ENCODE measurements at places on chromosomes 7 and 10.

- DNase-seq = no peak
These were observed 66.4 kb upstream of the DDC start for GRCh38 chr7:50631639-50632038.

GRCh38 chr10:104650072-104650471, 9.0 kb downstream of the SORCS3 start:
- DNase-seq = no peak

GRCh38 chr7:13069841-13070240, 382.4 kb downstream of the ARL4A start:
- no peak for DNase-seq

- peak; percentile 8 for DNase-seq
These were observed 59.2 kb upstream of the OIT3 start for GRCh38 chr10:72834183-72834825.

- DNase-seq = no peak
These were observed 69.0 kb downstream of the AHR start for GRCh38 chr7:17367502-17367901.

DNA sequence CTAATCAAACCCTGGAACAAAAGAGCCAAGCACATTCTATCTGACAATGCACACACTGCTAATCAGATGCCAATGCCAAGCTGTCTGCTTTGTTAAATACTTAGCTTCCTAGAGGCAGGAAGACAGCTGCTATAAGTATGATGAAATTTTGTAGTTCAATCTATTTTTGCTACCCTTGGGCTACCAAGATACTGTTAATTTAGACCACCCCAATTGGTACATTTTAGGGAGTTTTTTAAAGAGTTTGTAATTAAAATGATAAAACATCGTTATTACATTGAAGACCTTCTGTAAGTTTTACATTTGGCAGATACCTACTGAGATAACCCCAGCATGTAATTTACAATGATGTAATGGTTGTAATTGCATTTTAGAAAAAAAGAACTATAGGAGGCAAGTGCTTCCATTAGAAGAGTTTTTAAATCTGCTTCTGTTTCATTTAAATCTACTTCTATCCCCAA, 268.5 kb downstream of the ADK start:
- no peak for DNase-seq

DNA sequence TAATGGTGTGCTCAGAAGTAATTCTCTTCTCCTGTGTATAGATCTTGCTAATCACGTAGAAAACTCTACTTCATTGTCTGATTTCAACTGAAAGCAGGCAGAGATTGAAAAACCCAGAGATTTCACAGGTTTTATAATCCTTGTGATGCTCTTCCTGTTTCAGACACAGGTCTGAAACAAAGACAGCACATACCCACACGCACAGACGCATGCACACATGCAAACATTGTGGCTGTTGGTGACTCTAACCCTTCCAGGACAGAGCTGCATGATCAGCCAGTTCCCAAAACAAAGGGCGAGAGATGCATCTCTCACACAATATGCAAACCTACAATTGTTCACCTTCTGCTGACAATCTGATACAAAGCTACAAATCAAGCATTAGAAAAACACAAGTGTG, 11.1 kb upstream of the TFEC start:
- DNase-seq = no peak

DNA sequence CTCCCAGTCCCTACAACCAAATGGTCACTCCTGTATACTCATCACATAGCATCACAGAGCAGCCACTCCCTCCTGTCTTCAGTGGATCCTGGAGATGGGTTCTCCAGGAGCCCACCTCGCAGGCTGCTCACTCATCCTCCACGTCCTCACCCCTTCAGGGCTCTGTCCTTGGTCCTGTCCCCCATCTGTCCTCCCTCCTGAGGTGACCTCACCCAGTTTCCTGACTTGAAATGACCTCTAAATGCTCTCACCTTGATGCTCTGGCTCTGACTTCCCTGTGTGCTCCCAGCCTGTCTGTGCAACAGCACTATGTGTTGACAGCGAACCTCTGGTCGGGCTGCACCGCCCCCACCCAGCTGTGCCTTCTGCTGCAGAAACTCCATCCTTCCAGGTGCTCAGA, 2.1 kb upstream of the PPP2R2D start:
- DNase-seq = no peak

- DNase-seq = no peak
These were observed 31.5 kb downstream of the CREB3L2 start for GRCh38 chr7:137970253-137970975.

DNA sequence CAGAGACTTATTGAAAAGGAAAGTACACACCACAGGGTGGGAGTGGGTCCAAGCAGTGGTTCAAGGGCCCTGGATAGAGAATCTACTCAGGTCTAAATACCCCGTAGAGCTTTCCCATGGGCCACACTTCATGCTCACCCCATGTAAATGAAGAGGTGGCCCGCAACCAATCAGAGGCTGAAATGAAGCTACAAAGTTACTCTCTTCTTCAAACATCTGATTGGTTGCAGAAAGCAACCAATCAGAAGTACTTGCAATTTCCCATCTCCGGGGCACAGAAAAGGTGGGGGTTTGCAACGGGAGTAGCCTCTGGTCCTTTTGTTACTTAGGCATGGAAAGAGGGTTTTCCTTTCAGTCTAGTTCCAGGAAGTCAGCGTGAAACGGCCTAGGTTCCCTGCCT, 15.2 kb upstream of the GALNTL5 start:
- DNase-seq = no peak

- DNase-seq = no peak
These were observed 41.8 kb downstream of the ZCCHC24 start for GRCh38 chr10:79403441-79404230.

DNA sequence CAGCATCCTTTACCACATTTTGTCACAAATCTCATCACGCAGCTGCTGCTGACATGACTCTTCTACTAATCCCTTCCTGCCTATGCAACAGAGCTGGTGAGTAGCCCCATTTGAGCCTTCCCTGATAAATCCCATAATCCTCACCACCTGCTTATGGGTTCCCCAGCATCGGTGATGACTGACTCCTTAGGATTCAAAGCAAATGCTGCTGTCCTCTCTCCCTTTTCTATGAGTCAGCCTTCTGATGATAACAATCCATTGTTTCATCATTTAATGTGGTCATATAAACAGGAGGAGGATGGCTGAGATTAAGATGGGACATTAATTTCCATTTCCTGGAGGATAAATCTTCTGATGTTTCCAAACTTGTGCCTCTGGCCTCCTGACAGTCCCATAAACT, 73.4 kb downstream of the SORCS1 start:
- DNase-seq = no peak

DNA sequence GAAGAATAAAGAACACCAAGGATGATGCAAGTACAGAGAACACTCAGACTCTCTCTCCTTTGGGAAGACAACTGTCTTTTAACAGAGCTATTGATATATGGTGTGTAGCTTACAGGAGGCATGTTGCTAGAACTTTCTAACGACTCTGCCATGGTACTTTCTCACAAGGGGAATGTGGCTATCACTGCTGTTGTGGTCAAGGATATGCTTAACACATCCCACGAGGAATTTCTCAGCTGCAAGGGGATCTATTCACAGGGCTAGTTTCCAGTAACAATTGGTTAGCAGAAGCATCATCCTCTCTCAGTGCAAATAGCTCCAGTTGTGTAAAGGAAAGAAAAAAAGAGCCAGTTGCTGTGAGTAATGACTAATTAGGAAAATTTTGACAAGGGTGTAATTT, 826.0 kb downstream of the SORCS1 start:
- DNase-seq = no peak

GRCh38 chr10:114634609-114634979, 23.5 kb downstream of the ABLIM1 start:
- no peak for DNase-seq

DNA sequence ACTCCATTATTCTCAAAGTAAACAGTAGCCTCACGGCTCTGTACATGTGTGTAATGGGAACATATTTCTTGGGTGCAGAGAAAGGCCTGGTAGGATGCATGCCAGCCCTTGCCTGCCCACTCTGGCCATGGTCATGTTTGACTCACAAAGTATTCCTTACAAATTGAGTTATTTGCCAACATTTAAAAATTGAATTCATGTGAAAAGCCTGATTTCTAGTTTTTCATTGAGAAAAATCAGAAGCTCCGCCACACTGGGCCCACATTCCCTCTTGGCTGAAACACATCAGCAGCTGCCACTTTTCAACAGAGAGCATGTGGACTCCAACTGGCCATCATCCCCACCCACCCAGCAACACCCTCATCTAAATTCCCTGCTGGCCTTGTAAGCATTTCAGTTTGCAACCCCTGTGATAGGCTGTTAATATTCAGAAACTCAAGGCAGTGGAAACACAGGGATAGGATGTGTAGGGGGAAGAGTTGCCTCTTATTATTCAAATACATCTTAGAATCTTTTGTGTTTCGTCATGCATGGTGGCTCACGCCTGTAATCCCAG, 40.9 kb downstream of the CDH23 start:
- no peak for DNase-seq

DNA sequence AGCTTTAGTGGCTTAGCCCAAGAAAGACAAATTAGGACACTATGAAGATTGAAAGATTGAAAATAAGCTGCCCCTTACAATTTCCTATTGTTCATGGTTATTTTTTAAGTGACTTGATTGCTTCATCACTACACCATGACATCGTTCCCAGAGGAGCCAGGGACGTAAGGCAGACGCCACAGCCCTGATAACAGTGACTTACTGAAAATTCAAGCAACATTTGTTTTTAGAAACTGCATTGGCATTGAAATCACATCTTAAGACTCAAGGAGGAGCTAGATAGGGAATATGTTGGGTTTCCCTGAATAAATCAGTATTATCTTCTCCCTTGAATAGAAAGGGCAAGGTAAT, 38.7 kb upstream of the ANK3 start:
- no peak for DNase-seq

DNA sequence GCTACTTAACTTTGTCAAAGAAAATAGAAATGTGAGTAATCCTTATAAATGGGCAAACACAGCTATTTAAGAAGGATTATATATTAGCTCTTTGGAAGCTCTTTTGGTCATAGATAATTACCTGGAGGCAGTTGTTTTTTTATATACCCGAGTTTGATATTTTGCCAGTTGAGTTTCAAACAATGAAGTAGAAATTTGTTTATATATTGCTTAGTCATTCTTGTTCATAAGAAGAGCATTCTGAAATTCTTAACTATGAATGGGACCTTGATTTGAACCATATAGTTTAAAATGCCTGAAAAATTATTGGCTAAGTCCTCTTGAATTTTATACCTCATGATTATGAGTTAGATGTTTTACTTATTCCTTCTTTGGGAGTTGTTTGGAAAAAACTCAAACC, 36.4 kb downstream of the MINPP1 start:
- no peak for DNase-seq

GRCh38 chr10:89959433-89960110, 258.2 kb downstream of the KIF20B start:
- no peak for DNase-seq

GRCh38 chr10:125146791-125147579, 13.4 kb downstream of the CTBP2 start:
- DNase-seq = no peak

DNA sequence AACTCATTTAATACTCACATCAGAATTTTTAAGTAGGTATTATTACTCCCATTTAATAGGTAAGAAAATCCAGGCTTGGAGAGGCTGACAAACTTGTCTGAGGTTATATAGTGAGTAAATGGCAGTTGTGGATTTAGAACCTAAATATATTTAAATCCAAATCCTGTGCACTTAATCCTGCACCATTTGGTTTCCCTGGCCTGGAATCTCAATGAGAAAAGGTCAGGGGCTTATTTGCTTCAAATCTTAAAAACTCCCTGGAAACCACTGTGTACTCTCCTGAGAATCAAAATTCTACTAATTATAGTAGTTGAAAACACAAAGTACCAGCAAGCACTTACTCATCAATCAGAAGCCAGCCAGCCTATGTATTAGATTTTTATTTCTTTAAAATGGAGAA, 97.7 kb downstream of the DNMBP start:
- DNase-seq = no peak

GRCh38 chr10:46548498-46549090, 7.9 kb downstream of the GPRIN2 start:
- DNase-seq = no peak

DNA sequence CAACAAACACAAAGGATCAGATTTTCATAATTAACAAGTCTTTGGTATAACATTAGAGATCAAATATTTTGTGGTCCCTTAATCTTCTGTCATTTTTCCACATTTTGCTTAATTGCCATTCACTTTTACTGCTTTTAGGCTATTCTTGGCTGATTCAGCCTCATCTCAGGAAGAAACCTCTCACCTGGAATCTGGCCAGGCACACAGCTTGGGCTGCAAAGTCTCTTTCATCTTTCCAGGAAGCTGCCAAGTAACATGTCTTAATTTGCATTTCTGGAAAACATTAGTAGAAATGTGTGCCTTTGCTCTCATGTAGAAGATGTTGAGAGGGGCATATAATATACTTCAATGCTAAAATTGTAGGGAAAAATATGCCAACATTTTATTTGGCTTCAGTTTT, 174.2 kb upstream of the STEAP4 start:
- no peak for DNase-seq

DNA sequence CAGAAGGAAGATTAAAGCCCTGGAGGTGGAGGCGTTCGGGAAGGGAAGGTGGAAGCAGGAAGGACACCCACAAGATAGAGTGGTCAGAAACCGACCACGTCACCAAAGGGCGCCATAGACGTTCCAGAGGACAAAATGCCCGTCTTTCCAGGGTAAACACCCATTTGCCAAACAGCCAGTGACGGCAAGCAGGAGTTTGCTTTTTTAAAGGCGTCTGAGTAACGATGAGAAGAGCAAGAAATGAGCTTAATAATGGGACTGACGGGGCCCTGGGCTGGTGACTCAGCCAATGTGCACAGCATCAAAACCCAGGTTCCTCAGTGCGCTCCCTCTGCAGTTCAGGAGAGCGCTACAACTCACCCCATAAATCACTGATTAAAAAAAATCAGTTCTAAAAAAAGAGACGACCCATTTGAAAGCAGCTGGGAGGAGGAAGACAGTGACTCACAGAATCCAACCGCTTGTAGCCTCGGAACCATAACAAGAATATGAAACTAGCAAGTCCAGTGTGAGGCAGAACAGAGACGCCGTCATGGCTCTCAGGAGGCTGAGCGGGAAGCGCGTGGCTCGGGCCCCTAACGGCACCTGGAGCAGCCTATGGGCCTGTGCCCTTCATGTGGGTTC, 5.9 kb downstream of the DIP2C start:
- no peak for DNase-seq

GRCh38 chr10:29865700-29866355, 193.6 kb downstream of the JCAD start:
- no peak for DNase-seq

- DNase-seq = no peak
These were observed 223.8 kb upstream of the KLF6 start for GRCh38 chr10:4008676-4009382.
